ENCODE measurements at places on chromosomes 3 and 15.

GRCh38 chr3:43838877-43839276, 148.1 kb downstream of the ABHD5 start:
- no peak for DNase-seq

DNA sequence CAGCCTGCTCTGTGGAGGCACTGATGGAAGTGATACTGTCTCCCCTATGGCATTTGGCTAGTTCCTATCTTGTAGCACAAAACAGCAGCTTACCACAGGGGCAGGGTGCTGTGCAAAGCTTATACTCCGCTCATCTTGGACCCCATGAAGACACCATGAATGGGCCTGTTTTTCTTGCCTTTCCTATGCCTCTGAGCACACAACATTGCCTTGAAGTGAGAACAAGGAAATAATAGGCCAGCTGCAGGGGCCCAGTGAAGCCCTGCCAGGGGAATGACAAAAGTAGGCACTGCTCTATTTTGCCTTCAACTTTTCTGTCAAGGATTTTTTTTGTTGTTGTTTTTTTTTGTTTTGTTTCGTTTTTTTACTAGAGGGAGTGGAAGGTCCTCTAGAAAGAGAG, 110.3 kb downstream of the PDE8A start:
- DNase-seq: no peak

DNA sequence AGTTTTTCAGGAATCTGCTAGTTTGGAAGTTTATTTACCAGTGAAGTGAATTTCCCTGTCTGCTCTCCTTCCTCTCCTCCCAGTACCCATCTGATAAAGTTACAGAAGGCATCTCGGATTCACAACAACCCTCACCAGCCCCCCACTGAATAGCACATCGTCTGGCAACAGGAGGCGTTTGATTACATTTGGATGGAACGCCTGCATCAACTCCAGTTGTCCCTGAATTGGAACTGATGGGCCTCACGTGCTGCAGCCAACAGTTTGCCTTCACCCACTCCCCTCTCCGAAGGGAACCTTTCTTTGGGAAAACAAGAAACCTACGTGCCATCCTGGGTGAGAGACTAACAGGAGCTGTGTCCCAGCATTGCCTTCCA, 59.5 kb upstream of the BCL6 start:
- DNase-seq: no peak

GRCh38 chr3:46607603-46608028, 4.7 kb upstream of the FAM240A start:
- DNase-seq: no peak

DNA sequence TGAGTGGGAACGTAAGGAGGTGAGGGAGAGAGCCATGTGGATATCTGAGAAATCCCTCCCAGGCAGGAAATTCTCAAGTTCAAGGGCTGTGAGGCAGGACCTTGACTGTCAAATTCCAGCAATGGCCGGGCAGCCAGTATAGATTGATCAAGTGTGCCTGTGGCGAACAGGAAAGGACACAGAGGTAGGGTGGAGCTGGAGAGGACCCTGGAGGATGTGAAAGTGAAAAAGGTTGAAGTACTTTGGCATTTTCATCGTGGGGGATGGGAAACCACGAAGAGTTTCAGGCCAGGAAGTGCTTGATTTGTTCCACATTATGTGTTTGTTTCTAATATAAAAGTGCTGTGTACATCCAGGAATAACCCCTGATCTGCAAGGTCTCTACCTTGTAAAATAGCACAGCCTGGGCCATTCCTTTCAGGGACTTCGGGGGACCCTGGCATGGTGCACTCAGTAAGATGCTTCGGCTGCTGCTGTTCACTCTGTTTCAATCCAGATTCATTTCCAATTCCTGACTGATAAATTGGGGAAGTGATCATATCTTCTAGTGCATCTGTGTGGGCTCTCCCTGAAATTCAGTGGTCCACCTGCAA, 156.6 kb downstream of the MCTP2 start:
- DNase-seq: no peak

- DNase-seq: no peak
Measured at GRCh38 chr3:7745711-7746110, 755.9 kb upstream of the LMCD1 start.

DNA sequence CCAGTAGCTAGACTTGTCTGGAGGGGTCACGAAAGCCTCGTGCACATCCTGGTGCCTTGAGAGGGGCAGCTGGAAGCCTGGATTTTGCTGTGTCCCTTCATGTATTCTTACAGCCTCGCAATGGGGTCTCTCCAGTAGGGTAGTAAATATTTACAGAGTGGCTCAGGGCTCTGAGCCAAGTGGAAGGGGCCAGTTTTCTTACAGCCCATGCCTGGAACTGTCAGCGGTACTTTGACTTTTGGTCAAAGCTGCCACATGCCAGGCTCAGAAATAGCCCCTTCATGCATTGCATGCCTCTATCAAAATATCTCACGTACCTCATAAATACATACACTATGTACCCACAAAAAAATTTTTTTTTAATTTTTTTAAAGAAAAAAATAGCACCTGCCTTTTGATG, 119.2 kb downstream of the OSBPL10 start:
- no peak for DNase-seq

DNA sequence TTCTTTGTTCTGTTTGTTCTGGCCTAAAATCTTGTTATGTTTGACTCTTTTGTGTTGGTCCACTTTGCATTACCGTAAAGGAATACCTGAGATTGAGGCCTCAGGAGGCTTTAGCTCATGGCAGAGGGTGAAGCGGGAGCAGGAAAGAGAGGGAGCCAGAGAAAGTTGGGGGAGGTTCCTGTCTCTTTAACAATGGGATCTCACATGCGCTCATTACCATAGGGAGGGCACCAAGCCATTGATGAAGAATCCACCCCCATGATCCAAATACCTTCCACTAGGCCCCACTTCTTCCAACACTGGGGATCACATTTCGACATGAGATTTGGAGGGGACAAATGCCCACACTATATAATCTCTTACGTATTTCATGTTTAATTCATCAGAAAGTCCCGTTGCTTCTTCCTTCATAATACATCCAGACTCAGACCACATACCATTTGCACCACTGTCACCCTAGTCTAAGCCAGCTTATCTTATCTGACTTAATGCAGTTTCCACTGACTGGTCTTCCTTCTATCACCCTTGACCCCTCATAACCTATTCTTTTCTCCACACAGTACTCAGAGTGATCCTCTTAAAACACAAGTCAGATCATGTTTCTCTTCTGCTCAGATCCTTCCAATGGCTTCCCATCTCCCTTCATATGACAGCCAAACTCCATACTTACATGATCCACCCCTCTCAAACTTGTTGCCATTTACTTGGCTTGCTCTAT, 13.5 kb downstream of the KBTBD8 start:
- no peak for DNase-seq

GRCh38 chr15:29952225-29952624, 130.0 kb upstream of the TJP1 start:
- DNase-seq: no peak

DNA sequence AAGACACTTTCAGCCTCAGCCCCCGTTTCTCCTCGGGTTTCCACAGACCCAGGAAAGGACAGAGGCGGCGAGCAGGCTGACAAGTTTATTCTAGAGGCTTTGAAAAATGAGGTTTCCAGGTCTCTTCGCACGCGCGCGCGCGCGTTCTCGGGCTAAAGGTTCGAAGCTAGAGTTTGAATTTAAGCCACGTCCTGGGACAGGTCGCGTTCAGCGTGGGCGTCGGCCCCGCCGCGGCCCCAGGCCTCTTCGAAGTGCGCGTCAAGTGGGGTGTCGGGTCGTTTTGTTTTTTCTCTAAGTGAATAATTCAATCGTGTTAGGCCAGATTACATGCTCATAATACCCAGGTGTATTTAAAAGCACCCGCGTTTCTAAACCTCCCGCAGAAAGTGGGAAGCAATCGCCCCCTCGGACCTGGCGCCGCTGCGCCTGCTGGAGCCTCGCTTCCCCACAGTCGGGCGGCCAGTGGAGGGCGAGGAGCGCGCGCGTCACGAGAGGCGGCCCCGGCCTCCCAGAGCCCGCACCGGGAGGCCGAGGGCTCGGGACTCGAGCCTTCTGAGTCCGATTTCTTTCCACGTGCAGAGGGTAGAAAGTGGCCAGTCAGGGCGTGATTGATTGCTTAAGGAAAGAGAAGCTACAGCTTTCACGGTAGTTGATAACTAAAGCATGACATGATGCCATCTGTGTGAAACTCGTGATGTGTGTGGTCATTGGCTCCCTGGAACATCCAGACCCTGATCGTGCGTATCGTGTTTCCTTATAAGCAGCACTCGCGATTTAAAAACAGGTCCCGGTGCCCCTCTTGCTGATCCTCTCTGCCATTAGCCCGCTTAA, 15.8 kb upstream of the SOX2 start:
- DNase-seq: no peak

DNA sequence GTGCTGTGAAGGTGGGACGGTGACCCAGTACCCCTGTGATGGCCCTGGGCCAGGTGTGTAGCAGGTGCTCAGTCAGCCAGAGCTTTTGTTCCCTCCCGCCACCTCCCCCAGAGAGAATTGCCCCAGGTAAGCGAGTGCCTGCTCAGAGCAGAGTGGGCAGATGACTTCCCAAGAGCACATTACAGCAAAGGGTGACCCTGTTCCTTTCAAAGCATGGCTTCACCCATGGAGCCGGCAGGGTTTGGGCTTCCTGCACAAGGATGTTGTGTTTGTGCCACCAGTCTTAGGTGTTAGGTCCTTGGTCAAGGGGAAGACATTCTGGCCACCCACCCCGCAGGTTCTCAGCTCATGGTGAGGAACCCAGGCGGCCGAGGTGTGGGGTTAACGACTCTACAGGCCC, 30.7 kb downstream of the SLC6A6 start:
- no peak for DNase-seq

GRCh38 chr15:83290236-83290635, 5.8 kb upstream of the BNC1 start:
- DNase-seq: no peak

- no peak for DNase-seq
Measured at GRCh38 chr3:102122527-102122926, 273.2 kb downstream of the NFKBIZ start.

DNA sequence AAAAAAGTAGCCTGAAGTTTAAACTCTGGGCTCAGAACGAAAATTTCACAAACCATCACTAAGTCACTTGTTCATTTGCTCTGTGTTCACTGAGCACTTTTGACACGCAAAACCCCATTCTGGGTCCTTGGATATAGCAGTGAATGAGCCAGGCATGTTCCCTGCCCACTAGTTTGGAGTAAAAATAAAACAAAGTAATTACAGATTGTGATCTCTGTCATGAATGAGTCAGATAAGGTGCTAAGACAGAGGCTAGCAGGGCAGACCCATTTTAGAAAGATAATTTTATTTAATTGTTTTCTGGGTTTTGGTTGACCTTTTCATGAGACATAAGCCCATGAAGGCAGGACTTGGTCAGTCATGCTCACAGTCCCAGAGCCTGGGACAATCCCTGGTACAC, 84.1 kb upstream of the ARHGEF3 start:
- DNase-seq: no peak

DNA sequence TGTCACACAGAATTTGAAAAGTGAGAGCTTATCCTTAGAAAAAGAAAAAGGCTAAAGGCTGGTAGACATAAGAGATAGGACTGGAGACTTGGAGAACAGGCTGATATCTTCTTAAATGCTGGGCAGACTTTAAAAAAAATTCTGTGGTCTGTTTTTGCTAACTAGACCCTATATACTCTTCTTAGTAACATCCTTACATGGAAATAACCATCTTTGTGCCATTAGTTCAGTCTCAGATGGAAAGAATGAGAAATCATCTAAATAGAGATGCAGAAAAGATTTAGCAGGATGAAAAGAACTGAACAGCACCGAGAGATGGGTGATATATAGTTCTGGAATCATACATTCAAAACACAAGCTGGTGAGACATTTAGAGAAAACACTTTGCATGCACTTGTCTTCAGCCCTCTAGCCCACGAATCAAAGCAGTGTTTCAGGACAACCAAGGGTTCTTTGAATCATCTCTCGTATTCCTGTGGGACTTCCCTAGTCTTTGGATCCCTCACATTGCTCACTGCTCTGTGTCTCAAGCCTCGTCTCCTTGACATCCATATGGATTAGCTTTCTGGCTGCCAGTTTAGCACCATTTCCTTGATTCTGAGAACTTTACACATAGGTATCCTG, 93.0 kb upstream of the LYSMD4 start:
- DNase-seq: no peak

GRCh38 chr3:171783626-171784025, 26.7 kb downstream of the PLD1 start:
- no peak for DNase-seq

DNA sequence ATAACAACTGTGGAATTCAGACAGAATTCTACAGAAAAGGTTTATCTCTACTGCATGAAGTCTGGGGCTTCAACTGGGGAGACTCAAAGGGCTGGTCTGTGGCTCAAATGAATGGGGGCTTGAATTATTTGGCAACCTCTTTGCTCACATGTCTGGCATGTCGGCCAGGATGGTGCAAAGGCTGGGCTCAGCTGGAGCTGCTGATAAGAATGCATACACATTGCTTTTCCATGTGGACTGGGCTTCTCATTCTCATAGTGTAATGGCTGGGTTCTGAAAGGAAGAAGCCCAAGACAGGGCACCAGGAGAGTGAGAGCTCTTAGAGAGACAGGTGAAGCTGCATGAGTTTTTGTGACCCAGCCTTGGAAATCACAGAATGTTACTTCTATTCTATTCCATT, 194.3 kb upstream of the SGO1 start:
- DNase-seq: no peak

DNA sequence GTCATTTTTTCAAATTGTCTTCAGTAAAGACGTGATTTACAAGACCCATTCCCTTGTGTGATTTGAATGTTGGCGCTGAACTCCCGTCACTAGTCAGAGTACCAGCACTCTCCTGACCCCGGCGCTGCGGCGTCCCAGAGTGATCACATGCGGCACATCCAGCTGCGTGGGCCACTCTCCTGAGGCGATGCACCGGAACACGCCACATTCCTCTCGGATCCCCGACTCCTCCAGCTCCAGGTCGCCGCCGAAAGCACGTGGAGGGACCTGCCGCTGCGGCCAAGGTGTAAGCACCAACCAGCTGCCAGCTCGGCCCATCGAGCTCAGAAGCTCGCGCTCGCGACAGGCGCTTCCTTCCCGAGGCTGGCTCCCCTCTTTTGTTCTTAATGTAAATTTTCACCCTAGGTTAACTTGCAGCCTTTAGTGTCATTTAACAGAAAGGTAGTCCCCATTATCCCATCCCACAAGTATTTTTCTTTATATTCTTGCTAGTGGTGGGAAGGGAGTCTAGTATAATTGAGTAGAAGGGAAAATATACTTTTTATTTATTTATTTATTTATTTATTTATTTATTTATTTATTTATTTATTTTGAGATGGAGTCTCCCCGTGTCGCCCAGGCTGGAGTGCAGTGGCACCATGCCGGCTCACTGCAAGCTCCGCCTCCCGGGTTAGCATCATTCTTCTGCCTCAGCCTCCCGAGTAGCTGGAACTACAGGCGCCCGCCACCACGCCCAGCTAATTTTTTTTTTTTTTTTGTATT, 61.7 kb upstream of the VGLL3 start:
- no peak for DNase-seq

- DNase-seq: no peak
Measured at GRCh38 chr15:78681281-78682003, 40.4 kb upstream of the CHRNB4 start.

Data from effector CD4-positive, alpha-beta T cell (primary cell).